ENCODE measurements at places on chromosomes 11 and 22.

- DNase-seq = no peak
Measured at GRCh38 chr11:71936825-71937224, 8.0 kb downstream of the RNF121 start.

DNA sequence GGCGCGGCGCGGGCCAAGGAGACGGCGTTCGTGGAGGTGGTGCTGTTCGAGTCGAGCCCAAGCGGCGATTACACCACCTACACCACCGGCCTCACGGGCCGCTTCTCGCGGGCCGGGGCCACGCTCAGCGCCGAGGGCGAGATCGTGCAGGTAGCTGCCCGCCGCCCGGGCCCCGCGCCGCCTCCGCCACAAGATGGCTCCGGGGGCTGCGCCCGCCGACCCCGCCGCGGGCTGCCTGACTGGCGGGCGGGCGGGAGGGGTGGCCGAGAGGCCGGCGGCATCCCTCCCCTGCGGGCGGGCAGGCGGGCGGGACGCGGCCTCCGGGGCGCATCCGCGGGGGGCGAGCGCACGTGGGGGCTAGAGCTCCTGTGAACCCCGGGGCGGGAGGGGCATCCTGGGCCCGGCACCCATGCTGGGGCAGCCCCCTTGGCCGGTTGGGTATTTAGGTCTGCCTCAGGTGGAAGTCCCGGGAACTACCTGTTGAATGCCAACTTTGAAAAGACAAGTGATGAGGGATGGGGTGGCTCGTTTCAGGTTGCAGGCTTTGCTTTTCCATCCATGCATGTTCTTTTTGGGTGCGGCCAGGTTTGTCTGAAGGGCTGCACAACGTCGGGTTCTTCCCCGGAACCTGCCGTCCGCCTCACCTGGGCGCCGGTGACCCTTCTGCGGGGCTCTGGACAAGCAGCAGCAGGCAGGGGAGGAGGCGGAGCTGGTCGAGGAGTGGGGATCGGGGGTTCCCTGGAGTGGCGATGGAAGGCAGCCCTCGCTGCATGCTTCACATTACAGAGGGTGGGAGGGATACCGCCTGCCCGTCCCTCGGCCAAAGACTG lies 760 bp downstream of the ZNRF3 start:
- no peak for DNase-seq

DNA sequence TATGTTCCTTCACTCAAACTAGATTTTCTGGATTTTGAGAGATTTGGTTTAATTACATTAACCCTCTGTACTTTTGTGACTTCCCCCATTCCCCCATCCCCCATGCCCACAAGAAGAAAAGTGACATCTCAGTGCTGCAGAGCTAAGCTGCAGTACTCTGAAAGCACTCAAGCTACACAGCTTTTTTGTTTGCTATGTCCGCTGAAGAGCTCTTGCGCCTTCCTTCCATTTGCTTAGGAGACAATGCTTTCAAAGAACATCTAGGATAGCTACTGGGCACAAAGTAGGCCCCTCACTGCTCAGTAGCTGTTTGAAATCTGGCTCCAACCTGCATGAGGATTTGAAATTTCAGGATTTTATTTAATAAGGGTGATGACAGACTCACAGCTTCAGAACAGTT lies 69.7 kb downstream of the SLC17A6 start:
- DNase-seq = no peak

DNA sequence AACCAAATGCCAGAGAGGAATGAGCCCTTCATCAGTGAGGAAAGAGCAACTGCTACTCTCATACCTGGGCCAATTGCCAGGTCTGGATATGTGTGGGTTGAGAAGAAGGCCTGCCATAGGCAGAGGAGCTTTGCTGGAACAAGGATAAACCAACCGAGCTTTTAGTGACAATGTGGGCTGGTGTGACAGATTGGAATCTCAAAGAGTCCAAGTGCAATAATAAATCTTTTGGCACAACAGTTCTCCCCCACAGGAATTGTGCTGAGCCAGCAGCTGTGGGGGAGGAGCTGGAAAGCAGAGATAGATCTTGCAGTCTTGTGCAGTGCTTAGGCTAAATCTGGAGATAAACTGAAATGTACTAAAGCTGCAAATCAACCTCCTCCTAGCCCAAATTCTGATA lies 79.4 kb upstream of the ISX start:
- DNase-seq = no peak

DNA sequence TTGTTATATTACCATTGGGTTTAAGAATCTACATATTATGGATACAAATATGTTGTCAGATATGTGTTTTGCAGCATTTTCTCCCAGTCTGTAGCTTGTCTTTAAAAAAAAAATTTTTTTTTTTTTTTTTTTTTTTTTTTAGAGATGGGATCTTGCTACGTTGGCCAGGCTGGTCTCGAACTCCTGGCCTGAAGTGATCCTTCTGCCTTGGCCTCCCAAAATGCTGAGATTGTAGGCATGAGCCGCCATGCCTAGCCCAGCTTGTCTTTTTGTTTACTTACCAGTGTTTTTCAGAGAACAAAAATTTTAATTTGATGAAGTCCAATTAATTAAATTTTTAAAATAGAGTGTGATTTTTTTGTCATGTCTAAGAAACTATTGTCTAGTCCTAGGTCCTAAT lies 29.8 kb downstream of the INCENP start:
- DNase-seq = no peak

DNA sequence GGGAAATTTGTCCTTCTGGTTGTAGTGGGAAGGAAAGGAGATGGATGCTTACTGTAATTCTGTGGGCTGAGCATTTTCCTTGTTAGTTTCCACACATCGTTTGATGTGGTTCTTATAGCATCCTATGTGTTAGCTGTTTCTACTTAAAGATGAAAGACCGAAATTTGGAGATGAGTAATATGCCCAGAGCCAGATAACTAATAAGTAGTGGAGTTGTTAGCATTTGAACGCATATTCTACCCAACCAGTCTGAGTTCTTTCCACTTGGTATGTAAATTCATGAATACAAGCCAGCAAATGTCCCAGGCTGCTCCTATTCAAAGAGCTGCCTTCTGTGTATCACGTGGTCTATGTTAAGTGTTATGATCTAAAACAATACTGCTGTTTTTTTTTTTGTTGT lies 14.6 kb downstream of the SPECC1L start:
- no peak for DNase-seq

GRCh38 chr11:114250993-114251814 lies 45.0 kb upstream of the NNMT start:
- no peak for DNase-seq

DNA sequence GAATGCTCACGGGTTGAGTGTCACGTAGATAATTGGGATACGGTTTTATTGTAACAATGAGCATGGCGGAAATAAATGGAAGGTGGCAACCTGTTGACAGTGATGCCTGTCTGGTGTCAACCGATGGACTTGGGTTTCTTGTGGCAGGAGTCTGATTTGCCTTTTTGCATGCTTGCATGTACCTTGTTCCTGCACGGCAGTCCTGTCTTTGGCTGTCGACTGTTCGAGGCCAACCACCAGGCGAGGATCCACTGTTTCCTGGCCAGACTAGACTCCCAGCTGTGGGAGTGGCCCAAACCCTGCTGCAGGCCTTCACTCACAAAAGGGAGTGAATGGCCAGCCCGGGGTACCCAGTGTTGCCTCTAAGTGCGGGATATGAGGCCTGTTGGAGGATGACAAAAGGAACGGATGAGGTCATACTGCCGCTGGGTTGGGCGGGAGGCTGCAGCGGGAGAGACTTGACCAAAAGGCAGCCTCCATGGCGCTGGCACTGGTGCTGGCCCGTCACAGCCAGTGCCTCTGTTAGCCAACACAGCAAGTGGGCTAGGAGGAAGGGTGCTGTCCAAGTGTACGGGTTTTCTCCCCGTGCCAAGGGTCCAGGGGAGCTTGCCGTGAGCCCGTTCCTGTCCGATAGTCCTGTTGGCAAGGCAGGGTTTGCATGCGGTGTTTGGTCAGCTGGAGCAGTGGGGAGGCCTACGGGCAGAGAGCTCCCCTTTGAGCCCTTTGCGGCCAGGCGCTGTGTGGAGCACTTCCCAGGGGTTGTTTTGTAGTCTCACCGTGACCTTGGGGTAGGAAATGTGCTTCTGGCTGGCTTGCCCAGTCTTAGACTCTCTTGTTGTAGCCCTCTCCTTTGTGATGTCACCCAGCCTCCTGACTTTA lies 974 bp downstream of the DGCR8 start:
- DNase-seq = no peak

GRCh38 chr22:37330200-37331033 lies 48.1 kb downstream of the CYTH4 start:
- DNase-seq = no peak

GRCh38 chr22:44403166-44403565 lies 90.4 kb upstream of the SHISAL1 start:
- DNase-seq = no peak

DNA sequence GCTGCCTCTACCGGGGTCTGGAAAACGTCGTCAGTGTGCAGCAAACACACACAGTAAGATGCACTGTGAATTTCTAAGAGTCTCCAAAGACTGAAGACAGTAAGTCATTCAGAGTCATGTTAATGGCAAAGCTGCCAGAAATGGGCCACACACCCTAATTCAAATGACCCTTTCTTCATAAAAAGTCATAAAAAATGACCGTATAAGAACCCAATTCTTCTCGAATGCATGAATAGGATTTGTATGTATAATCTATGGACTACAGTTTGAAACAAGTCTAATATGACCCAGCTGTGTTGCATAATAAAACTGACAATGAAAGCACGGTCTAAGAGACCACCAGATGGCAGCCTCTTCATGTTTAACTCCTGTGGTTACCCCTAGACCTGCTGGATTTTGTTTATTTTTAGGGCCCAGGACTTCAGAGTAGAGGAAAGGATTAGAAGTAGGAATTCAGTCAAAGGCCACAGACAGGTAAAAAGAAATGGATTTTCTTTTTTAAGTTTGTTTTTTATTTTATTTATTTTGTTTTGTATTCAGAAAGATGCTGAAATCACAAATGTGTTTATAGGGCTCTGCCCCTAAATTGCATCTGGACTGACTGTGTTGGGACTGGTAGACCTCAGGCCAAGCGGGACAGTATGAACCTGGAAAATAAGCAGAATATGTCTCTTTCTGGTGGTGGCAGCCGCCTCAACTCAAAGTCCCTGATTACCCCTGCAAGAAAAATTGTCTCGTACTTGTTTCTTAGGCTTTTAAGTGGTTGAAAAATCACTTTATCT lies 32.1 kb upstream of the SLC5A12 start:
- DNase-seq = no peak

All from NK-92 treated with Interleukin-12 subunit alpha and Interleukin-12 subunit beta, amount 100 ng/mL, for 24 hours (cell line).